ENCODE measurements at places on chromosomes 2 and 18. TPM values are rescaled to one million over a fixed set of nuclear protein-coding genes. Genes with fewer than 3 reads are reported as not detected.

The SLC9A2 gene
- not detected for total RNA-seq

- DNase-seq, result no peak
Measured at GRCh38 chr2:147603876-147604275, 241.0 kb upstream of the ACVR2A start.

GRCh38 chr2:36125702-36126101 is 229.9 kb upstream of the CRIM1 start:
- no peak for DNase-seq

DNA sequence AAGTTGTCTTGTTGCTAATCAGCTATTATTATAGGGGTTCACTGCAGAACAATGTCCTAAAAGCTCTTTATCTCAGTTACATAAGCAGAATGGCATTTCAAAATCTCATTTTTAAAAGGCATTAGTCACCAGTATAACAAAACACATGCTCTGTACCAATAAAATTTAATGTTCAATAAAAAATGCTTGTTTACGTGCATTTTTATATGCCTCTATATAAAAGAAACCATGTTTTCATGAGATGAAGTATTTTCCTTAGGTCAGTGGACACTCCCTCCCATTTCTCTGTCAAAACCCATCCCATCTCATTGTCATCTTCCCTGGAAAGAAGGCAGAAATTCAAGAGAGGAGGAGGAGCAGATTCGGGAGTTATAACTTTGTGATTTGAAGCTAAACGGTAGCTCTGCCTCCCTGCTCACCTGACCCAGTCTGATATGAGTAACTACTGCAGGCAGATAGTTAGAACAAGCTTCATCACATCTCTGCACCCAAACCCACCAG is 231.9 kb upstream of the SIX2 start:
- DNase-seq, result no peak

GRCh38 chr2:173086518-173087213 is 11.0 kb downstream of the MAP3K20 start:
- DNase-seq, result no peak

DNA sequence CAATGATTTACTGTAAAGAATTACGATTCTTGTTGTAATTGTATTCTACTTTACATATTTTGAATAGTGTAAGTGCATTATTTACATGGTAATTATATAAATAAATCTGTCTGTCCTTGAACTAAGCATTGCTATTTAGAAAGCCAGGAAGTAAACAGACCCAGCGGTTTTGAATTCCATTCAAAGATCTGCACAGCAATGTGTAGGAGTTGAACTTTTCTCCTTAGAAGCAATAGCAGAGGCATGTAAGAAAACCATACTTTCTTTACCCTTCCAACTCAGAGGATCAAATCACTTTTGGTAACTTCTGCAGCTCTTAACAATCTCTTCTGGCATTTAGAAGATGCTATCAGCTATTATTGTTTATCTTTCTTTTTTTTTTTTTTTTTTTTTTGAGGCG is 109.2 kb upstream of the VRK2 start:
- no peak for DNase-seq

DNA sequence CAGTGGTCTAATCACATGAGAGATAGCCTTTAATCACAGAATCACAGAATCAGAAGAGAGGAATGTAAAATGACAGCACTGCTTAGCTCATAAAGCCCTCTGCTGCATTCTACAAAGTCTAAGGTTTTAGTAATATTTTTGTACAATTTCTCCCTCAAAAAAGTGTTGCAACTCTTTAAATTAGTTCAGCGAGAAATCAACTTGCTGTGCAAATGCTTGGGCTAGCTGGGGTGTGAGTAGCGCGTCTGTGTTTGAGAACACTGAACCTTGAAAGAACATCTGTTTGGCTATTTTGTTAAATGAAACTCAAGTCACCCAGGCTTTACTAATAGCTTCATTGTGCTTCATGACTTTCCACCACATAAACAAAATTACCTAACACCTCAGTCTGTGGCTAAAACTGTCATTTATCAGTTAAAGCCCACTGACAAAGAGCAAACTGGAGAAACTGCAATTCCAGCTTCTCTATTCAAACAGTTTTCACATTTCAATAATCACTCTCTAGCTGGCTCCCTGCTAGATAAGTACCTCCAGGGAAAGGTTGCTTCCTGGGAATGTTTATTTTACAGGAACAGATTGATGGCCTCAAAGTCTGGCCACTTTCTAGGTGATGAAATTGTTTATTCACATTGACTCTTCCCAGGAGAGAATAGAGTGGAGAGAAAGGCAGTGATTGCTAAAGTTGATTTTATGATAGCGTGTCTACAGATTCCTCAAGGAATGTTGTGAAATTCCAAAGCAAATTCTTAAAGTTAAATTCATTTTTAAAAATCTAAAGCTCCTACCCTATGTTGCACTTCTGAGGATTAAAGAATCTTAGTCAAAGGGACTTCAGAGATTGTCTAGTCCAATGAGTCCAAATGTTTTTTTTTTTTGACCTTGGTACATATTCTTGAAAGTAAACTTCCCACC is 36.0 kb upstream of the STAT1 start:
- DNase-seq, result no peak
